ENCODE measurements at places on chromosomes 1 and 21.

- no peak for DNase-seq
Measured at GRCh38 chr21:44907225-44907965, 13.3 kb downstream of the ITGB2 start.

- DNase-seq: no peak
Measured at GRCh38 chr1:53959664-53960250, 13.6 kb downstream of the LRRC42 start.

DNA sequence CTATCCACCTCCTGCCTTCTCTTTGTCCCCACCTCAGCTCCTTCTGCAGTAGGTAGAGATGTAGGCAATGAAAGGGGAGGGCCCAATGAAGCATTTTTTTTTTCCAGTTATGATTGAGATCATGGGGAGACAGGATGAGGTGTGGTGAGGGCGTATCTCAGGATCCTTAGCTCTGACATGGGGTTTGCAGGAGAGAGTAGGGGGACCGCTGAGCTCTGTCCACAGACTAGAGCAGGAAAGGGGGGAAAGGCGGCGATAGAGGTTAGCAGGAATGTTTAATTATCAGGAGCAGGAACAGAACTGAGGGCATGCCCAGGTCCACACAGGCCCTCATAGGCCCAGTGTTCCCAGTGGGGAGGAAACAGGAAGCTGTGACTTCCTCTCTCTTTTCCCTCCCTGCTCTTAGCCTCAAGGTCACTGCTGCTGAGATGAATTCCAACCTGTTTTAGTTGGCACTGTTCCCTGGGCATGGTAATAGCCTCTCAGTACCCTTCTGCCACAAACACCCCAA is 901 bp upstream of the RXFP4 start:
- no peak for DNase-seq

DNA sequence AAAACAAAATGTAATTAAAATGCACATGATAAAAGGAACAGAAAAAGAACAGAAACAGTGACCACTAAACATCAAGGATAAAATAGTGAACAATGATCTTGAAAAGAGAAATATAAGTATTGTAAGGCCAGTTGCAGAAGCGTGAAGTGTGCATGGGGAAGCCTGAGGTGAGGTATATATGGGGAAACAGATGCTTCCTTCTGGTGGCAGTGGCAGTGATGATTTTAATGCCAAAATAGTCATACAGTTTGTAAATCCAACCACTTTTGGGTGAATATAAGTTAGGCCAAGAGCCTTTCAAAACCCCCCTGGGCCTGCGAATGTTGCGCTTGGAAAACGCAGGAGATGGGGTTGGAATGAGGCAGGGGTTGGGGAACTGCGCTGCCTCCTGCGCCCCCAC is 27.3 kb downstream of the TTC3 start:
- DNase-seq: no peak

DNA sequence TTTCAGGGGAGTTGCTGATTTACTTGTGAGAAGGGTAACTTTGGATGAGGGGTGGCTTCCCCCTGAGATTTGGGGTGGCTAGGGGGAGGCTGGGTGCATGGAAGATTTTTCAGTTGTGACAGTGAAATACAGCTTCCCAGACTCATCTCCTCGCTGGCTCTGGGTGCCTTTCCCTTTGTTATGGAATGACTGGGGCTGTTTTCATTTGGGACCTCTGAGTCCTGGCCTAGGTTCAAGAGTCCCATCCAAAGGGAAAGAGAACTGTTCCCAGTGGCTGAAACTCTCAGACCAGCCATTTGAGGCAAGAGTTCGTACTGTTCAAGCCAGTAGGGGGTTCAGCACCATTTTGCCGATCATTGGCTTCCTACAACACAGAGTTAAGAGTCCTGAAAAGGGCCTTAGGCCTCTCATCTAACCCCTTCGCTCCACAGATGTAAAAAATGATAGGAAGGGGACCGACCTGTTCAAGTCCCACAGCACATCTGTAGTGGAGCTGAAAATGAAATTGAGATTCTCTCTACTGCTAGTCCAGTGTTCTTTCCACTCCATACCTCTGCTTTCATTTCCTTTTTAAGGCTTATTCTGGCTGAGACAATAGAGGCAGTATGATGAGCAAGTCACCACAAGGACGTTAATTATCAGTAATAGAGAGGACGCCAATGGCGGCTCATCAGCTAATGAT is 958 bp downstream of the DDR2 start:
- no peak for DNase-seq

DNA sequence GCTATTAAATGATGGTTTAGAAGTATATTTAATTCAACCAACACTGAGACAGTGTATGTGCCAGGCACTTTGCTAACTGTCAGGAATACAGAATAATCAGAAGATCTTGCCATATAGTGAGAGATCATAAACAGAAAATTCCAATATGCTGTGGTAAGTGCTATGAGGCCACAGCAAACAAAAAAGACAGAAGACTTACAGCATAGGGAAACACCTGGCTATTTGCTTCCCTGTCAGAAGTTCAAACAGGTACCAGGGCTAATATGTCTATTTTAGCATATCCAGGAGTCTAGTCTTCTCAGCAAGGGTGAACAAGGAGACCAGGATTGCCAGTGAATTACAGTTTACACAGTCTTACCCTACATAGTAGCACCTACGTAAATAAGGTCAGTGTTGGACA is 30.4 kb downstream of the TRIT1 start:
- DNase-seq: no peak

- DNase-seq: no peak
Measured at GRCh38 chr21:41226853-41227252, 58.9 kb downstream of the BACE2 start.

DNA sequence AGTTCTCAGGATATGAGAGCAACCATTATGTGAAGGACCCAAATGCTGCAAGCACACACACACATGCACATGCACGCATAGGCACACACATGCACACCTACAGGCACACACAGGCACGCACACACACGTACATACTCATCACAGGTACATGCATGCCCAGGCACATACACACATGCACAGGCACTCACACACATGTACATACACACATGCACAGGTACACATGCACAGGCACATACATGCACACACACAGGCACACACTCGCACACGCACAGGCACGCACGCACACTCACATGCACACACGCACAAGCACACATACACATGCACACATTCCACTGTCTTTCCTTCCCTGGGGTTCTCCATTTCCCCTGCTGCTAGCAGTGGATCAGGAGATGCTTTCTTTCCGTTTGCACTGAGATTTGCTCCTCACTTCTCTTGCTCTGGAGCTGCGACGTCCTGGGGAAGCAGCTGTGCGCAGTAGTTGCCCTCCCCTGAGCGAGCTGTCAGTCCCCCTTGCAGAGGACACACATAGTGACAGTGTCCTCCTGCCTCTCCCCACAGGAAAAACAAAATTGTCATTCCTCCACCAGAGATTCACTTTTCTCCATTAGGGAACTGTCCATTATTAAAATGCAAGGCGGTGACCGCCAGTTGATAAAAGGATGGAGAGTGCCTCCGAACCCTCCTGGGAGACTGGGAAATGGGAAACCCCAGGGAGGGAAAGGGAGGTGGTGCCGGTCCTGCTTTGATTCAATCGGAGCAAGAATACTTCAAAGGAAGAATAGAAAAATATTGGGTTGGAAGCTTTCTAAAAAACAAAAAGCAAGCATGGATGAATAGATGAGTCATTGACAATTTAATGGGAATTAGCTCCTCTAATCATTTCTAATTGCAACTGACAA is 69.5 kb downstream of the WDR4 start:
- DNase-seq: no peak

GRCh38 chr1:230568676-230569075 is 73.6 kb upstream of the COG2 start:
- DNase-seq: no peak

DNA sequence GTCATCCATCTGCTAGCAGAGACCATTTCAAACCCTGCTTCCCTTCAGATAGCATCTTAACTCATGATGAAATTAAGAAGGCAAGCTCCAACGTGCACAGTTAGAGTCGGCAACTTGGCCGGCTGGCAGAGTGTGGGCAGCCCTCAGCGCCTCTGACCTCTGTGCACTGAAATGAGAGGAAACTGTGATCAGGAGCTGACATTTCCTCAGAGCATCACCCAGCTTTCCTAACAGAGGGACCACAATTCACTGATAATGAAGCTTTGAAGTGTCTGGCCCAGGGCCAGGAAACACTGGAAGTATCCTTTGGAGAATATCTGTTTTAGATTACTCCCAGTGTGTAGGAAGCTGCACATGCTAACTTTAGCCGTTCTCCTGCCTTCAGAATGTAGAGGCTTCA is 145.0 kb upstream of the ZC3H11B start:
- no peak for DNase-seq

DNA sequence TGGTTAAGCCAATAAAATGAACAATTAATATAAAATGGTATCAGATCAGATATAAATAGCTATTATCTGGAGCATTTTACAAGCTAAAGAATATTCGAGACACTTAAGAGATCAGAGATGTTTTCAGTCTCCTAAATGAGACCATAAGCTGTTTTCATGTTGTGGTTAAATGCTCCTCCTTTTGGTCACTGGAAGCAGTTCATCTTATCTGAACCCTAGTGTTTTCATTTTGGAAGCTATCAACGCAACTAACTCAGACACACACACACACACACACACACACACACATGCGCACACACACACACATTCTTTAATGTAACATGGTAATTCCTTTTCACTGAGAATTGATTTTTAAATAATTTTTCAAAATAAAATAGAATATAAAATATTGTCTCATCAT is 10.0 kb upstream of the LRRC8C start:
- no peak for DNase-seq

DNA sequence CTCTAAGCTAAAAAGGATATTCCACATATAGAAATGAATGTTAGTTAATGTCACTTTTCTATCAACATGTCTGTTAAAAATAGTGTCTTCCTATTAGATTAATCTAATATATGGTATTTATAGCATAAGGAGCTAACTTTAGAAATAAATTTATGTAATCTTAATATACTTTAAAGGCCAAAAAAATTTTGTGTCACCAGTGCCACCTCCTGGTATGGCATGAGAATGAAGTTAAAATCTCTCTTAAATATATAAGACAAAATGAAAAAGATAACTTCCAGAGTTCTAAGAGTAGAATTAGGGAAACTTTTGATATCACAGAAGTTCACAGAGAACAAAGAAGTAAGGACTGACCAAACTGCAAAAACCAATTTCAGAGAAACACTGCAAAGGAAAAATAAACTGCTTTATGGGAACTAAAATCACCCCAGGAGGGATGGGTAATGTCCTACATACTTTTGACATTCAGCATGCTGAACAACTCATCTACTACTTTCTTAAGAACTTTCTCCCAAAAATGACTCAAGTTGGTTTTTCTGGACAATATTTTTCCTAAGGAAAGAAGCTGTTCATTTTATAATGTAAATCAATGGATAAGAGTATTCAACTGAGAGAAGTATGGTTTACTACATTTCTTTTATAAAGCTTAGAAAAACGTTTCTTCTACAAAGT is 82.8 kb downstream of the TRIM33 start:
- DNase-seq: no peak

DNA sequence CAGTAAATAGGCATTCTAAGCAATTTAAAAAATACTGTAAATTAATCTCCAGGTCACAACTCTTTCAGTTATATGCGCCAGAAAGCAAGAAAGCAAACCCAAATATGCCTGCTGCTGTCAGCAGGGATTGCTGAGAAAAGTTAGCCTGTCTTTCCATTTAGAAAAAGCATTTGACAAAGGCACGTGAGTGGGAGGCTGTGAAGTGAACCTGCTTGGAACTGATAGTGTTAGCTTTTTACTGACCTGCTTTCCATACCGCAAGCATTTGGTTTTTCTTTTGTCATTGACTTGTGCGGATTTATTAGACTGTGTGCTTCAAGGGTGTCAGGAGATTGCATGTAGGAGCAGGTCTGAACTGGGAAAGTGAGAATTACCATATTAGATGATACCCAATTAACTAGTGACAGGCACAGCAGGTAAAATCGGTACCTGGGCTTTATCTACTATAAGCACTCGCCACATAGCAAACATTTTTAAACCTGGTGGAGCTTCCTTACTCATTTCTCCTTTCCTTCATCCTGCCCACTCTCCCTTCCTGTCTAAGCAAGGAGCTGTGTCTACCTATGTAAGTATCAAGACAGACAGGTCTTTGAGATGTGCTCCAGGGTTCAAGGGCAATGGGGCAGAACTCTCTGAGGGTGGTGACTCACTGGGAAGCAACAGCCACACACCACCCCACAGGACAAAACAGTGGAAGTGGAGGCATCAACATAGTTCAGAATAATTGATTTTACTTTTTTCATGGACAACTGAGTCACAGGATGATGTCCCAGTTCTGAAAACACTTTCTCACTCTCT is 323.9 kb downstream of the DISC1 start:
- no peak for DNase-seq

DNA sequence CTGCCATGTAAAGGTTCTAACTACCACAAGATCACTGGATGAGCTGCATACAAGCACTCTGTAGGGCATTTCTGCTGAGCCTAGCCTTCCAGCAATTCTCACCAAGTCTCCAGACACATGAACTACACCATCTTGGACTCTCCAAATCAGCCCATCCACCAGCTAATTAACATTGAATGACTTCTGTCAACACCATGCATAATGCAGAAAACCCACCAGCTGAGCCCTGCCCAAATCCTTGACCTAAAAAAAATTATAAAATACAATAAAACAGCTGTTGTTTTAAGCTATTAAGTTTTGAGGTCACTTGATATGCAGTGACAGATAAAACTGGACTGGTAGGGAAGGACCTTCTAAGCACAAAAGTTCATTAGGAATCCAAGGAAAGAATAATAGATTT is 44.3 kb upstream of the ATP1B1 start:
- DNase-seq: no peak

- DNase-seq: no peak
Measured at GRCh38 chr21:22120616-22121266, 1122.5 kb downstream of the NCAM2 start.

GRCh38 chr1:10117865-10118264 is 85.1 kb downstream of the UBE4B start:
- DNase-seq: no peak

GRCh38 chr1:222623458-222623857 is 5.6 kb downstream of the MIA3 start:
- DNase-seq: no peak

DNA sequence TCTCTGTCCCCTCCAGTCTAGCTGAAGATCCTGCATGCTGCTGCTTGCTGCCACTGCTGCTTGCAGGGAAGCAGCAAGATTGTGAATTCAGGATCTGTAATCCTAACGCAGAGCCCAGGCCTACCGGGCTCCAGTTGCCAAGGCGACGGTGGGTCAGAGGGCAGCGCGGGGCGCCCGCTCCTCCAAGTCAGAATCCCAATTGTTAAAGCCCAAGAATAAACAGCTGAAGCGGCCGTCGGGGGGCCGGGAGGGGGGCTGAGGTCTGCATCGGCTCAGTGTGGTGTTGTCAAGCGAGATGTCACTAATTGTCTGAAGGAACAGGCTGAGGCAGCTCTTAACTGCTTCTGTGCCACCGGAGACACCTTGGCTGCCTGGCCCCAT is 36.8 kb downstream of the AHDC1 start:
- DNase-seq: no peak
